ENCODE measurements at places on chromosomes 16 and 17.
A peak's percentile ranks its signal among the peaks of the same experiment; 100 is the strongest.

DNA sequence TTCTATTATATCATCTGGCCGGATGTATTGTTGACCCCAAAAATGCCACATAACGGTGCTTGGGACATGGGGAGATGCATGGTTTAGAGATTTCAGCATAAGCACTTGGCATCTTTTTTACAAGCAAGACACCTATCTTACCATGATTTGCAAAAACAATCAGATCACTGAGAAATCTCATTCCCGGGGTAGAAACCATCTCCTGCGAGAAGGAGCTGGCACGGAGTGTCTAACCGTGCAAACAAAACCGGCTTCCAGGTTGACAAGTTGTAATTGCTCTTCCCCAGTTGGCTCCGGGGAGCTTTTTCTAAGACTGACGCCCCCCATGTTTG, 1.0 kb downstream of the SLC16A6 start:
- no peak for DNase-seq

DNA sequence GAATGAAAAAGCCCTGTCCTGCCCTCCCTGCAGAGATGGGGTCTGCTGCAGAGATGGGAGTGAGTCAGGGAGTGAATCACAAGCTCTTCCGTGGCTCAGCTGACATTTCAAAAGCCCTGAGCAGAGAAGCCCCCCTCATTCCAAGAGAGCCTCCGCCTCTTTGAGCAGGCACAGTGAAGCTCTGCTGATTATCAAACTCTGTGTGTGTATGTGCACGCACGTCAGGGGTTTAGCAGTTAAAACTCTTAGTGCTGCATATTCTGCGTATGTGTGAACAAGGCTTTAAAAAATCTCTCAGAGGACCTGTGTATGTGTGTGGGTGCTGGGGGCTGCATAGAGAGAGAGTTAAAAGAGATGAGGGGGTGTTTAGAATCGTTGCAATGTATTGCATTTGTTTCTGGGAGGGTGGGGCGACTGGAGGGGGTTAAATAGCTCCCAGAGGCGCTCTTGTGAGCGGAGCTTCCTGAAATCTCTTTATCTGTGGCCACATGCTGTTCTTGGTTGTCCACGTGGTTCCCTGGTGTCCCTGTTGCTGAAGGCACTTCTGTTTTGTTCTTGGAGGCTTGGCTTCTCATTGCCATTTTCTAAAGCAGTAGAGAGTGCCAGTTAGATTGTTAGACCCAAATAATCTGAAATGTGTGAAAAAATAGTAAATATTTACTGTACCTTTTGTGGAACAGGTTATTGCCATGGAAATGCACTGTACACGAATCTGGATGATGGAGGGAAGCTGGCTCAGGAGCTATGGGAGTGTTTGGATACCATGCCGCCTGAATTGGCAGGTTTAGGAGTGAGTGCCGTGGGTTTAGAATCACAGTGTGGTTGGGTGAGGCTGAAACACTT, 116.6 kb downstream of the PRKCB start:
- DNase-seq = no peak

DNA sequence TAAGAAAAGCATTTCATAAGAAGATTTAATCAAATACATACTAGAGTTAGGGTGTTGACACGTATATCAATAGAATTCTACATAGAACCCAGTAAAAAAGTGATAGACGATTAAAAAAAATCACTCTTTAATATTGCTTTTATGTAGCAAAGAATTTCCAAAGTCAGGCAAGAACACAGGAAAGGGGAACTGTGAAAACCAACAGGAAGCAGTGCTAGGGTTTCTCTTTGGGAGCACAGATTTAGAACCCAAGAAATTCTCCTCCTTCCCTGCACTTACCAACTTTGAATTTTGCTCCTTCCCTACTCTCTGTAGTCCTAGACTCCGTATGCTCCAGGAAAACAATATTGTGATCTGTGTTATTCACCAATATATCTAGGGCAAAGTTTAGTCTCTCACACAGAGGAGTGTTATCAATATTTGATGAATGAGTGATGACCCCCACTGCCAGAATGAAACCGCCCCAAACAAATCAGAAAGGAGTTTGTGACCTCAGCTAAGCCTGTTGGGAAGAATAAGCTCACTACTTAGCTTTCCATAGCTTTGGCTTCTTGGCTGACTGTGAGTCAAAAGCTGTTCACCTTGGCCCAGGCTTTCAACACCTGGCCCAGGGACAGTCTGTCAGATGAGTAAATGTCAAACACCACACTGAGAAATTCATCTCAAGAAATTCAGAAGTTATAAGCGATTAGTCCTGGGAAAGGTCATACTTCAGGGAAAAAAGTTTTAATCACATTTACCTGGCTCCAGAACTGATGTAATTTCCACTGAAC, 8.6 kb downstream of the RFWD3 start:
- no peak for DNase-seq

DNA sequence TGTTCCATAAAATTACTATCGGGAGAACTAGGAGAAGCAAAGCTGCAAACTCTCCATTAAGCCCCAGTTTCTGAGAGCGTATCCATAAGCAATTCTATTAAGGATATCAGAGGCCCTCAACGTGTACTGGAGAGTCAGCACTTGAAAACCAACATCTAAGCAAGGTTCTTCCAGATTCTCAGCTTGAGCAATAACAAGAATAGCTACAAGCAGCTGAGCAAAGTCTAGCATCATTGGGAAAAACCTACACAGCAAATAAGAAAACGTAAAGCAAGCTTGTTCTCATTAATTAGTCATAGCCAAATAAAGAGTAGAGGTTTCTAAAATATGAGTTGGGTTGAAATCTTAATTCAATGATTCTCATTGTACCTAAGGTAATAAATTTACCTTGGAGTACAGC, 26.9 kb upstream of the COX10 start:
- DNase-seq = no peak

GRCh38 chr16:88378401-88378800, 4.4 kb upstream of the ZNF469 start:
- DNase-seq = no peak

GRCh38 chr17:75845058-75845711, 981 bp upstream of the UNC13D start:
- peak; percentile 69 for DNase-seq

GRCh38 chr16:10521681-10522274, 58.6 kb downstream of the EMP2 start:
- DNase-seq = peak; percentile 54

DNA sequence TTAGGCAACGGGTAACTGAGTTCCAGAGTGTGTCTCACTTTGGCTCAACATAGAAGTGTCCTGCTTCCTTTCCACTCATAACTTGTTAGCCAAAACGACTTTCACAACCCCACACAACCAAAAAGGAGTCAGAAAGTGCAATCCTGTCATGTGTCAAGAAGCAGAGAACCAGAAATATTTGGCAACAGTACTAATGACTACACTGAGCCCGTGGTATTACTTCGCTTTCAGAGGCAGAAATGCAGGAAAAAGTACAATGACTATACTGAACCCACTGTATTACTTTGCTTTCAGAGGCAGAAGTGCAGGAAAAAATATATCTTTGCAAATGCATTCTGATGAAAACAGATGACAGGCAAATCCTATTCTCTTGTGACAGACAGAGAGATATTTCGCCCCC, 484.6 kb downstream of the KIF2B start:
- DNase-seq = no peak

- peak; percentile 47 for DNase-seq
These were observed 2.9 kb upstream of the ZSCAN10 start for GRCh38 chr16:3101841-3102470.

- no peak for DNase-seq
These were observed 541 bp downstream of the VKORC1 start for GRCh38 chr16:31094088-31094423.

GRCh38 chr16:2527784-2528100, 3.5 kb downstream of the CEMP1 start:
- DNase-seq = no peak

GRCh38 chr16:88541831-88542616, 28.2 kb upstream of the ZC3H18 start:
- no peak for DNase-seq

GRCh38 chr17:77877036-77877435, 81.5 kb upstream of the TNRC6C start:
- DNase-seq = no peak

All from CD4-positive, alpha-beta T cell treated with Interleukin-10 for 1 hour (primary cell).